ENCODE measurements at places on chromosomes 11 and 22. TPM values are rescaled to one million over a fixed set of nuclear protein-coding genes. Genes with fewer than 3 reads are reported as not detected.

TMEM121B gene
- not detected for total RNA-seq

LMO2 gene
- total RNA-seq: 0.25 TPM

PHLDB1 gene
- total RNA-seq: 109 TPM

DNA sequence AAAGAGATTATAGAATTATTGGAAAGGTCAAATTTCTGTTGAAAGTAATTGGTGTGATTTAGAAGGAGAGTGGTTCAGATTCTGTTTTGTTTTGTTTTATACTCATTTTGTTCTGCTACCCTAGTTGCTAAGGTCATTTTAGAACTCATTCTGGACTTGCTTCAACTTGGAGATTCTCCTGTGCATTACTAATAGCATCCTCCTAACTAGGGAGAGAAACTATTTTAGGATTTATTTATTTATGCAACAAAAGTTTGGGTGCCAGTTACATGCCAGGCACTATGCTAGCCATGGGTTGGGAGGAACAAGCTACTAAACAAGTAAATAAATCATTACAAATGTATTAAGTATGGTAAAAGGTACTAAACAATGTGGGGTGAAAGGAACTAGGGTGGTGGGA lies 84.0 kb downstream of the YAP1 start:
- no peaks in the 10 kb centered on the region for H3K27me3 ChIP-seq
- DNase-seq: peak; percentile 59
- no peak overlapping the region for H3K4me3 ChIP-seq
- peak overlapping the region; percentile 63 for H3K27ac ChIP-seq

GRCh38 chr11:80086496-80087055 lies 645.7 kb upstream of the TENM4 start:
- DNase-seq: no peak
- H3K27ac ChIP-seq: no peak overlapping the region
- H3K27me3 ChIP-seq: no peaks in the 10 kb centered on the region

- no peak overlapping the region for H3K27ac ChIP-seq
- H3K27me3 ChIP-seq: no peaks in the 10 kb centered on the region
- H3K4me1 ChIP-seq: no peaks in the 10 kb centered on the region
These were observed 928.8 kb downstream of the FAM181B start for GRCh38 chr11:81804858-81805257.

DNA sequence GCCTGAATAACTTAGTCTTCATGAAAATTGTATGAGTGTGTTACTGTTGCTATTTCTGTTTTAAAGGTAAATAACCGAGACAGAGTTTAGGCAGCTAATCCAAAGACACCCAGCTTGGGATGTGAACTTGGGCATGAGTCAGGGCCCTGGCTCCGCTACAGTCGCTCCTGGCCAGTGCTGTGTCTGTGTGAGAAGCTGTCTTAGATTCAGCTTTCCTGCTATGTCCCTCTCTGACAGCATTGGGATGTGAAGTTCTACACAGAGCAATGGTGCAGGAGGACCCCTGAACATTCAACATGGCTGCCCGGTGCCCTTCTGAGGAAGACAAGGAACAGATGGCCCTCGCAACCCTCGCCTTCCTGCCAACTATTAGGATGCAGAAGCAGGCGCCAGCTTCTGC lies 49.4 kb downstream of the GALNT18 start:
- H3K27ac ChIP-seq: no peak overlapping the region
- H3K4me1 ChIP-seq: 0 out of 2 replicates have a peak, but pooled peaks cover under 1% of the 10 kb centered on the region
- H3K4me3 ChIP-seq: no peak overlapping the region
- no peaks in the 10 kb centered on the region for H3K36me3 ChIP-seq
- H3K27me3 ChIP-seq: no peaks in the 10 kb centered on the region
- peak; percentile 69 for DNase-seq

- no peaks in the 10 kb centered on the region for H3K4me1 ChIP-seq
- no peaks in the 10 kb centered on the region for H3K36me3 ChIP-seq
- H3K4me3 ChIP-seq: no peak overlapping the region
- H3K27ac ChIP-seq: no peak overlapping the region
- H3K27me3 ChIP-seq: peaks cover 38% of the 10 kb centered on the region
- DNase-seq: no peak
These were observed 5.3 kb downstream of the FXYD6 start for GRCh38 chr11:117871160-117871559.

GRCh38 chr22:47422736-47423135 lies 660.3 kb downstream of the TBC1D22A start:
- H3K27ac ChIP-seq: no peak overlapping the region
- H3K4me1 ChIP-seq: no peaks in the 10 kb centered on the region
- no peaks in the 10 kb centered on the region for H3K27me3 ChIP-seq

DNA sequence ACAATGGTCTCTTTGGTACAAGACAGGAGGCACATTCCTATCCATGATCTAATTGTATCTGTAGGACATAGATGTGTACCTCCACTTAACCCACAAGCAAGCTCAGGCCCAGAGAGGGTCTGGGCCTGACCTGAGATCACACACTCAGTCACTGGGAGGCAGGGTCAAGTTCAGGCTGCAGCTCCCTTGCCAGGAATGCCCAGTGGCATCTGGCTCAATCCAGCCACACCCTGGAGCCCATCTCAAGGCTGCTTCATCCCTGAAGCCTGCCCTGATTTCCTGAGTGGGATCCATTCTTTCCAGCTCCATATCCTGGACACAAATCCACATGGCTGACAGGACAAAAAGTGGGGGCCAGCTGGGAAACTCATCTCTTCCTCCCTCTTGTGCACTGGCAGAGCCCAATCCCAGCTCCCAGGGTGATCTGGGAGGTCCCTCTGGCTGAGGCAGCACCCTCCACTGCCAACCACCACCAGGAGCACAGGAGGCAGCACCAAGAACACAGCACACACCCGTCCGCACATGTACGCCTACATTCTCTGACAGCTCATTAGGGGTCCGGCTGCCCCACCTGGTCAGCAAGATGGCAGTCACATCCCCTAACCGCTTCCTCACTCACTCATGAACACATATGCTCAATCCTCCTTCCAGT lies 39.2 kb upstream of the KLHL35 start:
- DNase-seq: no peak
- H3K36me3 ChIP-seq: no peaks in the 10 kb centered on the region
- H3K27ac ChIP-seq: no peak overlapping the region
- no peaks in the 10 kb centered on the region for H3K27me3 ChIP-seq

- DNase-seq: no peak
- no peaks in the 10 kb centered on the region for H3K4me1 ChIP-seq
- no peak overlapping the region for H3K4me3 ChIP-seq
- no peak overlapping the region for H3K27ac ChIP-seq
- H3K36me3 ChIP-seq: no peaks in the 10 kb centered on the region
These were observed 516 bp downstream of the OR52J3 start for GRCh38 chr11:5046754-5047330.

DNA sequence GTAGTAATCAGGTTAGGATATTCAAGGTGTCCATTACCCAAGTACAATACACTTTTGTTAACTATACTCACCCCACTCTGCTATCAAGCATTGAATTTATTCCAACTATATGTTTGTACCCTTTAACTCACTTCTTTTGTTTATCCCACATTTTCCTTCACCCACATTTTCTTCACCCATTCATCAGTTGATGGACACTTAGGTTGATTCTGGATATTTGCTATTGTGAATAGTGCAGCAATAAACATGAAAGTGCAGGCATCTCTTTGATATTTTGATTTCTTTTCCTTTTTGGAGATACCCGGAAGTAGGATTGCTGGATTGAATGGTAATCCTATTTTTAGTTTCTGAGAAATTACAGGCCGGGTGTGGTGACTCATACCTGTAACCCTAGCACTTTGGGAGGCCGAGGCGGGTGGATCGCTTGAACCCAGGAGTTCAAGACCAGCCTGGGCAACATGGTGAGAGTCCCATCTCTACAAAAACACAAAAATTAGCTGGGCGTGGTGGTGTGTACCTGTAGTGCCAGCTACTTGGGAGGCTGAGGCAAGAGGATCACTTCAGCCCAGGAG lies 6.5 kb downstream of the TMEM25 start:
- 0 out of 2 replicates have a peak, but pooled peaks cover 5% of the 10 kb centered on the region for H3K4me1 ChIP-seq
- no peak overlapping the region for H3K27ac ChIP-seq
- no peak for DNase-seq
- no peaks in the 10 kb centered on the region for H3K36me3 ChIP-seq
- no peak overlapping the region for H3K4me3 ChIP-seq

DNA sequence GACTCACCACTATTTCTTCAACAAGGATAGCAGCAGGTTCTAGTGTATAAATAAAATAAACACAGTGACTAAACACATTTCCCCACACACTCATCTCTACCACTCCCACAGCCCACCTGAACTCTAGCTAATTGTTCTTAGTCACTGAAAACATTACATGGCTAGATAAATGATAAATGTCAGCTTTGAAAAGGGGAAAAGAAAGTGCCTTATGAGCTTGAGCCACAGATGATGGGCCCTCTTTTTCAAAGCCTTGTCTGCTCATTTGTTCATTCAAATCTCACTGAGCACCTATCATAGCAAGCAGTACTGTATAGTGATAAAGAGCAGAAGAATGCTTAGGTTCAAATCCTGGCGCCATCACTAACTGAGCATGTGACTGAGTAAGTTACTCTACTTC lies 58.3 kb downstream of the SIK3 start:
- no peaks in the 10 kb centered on the region for H3K36me3 ChIP-seq
- H3K4me3 ChIP-seq: no peak overlapping the region
- H3K27me3 ChIP-seq: no peaks in the 10 kb centered on the region
- peaks cover 33% of the 10 kb centered on the region for H3K4me1 ChIP-seq
- DNase-seq: peak; percentile 25

- no peak overlapping the region for H3K4me3 ChIP-seq
- no peaks in the 10 kb centered on the region for H3K4me1 ChIP-seq
These were observed 18.1 kb upstream of the GDPD5 start for GRCh38 chr11:75543806-75544205.

DNA sequence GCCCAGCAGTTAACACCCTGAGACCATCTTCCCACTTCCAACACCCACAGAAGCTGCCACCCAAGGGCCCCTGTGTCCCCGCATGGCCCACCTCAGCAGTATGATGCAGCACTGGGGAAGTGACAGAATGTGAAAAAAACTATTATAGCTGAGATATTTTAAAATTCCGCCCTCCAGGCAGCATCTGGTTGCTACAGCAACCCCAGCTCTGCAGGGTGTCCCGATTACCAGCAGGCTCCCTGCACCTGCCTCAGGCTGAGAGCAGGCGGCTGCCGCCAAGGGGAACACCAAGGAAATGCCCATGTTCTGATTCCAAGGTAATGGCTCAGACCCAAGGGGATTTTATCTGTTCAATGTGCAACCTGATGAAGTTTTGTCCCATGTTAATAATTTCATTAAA lies 10.5 kb upstream of the TMEM121B start:
- H3K27me3 ChIP-seq: no peaks in the 10 kb centered on the region
- H3K27ac ChIP-seq: no peak overlapping the region
- no peak overlapping the region for H3K4me3 ChIP-seq
- H3K4me1 ChIP-seq: no peaks in the 10 kb centered on the region

DNA sequence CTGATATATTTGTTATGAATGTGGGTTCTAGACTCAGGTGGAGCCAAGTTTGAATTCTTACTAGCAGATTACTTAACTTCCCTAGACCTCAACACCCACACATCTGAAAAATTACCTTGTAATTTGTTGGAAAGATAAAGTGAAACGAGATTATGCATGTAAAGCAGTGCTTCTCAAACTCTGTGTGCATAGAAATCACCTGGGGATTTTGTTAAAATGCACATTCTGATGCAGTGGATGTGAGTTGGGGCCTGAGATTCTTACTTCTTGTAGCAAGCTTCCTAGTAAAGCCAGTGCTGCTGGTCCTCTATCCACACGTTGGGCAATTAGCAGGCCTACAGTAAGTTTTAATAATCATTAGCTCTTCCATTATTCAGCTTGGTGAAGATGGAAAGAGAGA lies 15.1 kb upstream of the CEP295 start:
- peaks cover 4% of the 10 kb centered on the region for H3K27me3 ChIP-seq
- H3K4me3 ChIP-seq: no peak overlapping the region
- no peaks in the 10 kb centered on the region for H3K36me3 ChIP-seq
- no peak for DNase-seq
- H3K4me1 ChIP-seq: no peaks in the 10 kb centered on the region

DNA sequence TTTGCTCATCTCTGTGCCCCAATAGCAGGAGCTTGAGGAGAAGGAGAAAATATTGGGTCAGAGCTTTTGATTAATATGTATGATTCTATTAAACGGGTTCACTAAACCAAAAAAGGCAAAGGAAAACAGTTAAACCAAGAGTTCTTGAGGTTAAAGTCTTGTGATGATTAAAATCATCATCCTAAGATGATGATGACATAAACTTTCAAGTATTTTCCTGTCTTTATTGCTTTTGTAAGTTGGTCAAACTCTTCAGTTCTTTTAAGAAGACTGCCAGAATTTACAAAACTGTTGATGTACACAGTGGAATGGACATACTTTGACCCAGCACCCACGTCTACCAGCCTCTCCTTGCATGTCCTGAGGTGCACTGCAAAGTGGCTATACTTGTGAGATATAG lies 41.0 kb downstream of the FDX1 start:
- peaks cover 22% of the 10 kb centered on the region for H3K4me1 ChIP-seq
- H3K36me3 ChIP-seq: no peaks in the 10 kb centered on the region
- H3K27me3 ChIP-seq: no peaks in the 10 kb centered on the region
- peak overlapping the region; percentile 35 for H3K27ac ChIP-seq
- H3K4me3 ChIP-seq: no peak overlapping the region

DNA sequence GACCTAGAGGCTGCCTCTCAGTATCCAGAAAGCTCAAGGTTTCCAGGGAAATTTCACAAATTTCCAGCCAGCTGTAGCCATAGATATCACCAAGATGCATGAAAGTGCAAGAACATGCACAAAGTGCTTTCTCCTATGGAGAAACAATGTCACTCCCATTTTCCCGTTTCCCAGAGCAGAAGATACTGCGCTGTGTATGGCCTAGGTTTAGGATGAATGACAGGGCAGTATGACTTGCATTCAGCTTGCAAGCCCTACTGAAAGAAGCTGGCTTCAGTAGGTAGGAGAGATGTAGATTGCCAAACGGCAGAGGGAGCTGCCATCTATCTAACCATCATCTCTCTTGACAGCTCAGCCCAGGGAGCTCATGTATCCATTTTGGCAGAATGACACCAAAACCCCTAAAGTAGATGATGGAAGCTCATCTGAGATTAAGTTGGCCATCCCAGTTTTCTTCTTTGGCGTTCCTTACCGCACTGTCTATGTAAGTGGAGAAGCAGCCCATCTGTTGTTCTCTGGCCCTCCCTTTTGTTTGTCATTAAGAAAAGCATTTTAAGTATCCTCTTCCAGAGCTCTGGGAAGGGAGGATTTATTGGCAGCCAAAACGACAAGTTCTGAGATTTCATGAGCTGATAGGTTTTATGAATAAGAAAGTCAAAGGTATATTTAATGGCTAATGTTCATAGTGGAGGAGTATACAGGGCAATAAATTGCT lies 4.6 kb downstream of the TECTA start:
- no peak overlapping the region for H3K27ac ChIP-seq
- no peaks in the 10 kb centered on the region for H3K4me1 ChIP-seq
- H3K27me3 ChIP-seq: no peaks in the 10 kb centered on the region
- H3K36me3 ChIP-seq: no peaks in the 10 kb centered on the region
